Amygdala (tissue), 56 donors: ENCODE measurements at places on chromosomes 3 and 15.
A peak's percentile ranks its signal among the peaks of the same experiment; 100 is the strongest.

- DNase-seq, result no peak
These were observed 3.3 kb upstream of the CD96 start for GRCh38 chr3:111538681-111539083.

- no peak for DNase-seq
These were observed 399.6 kb downstream of the LPP start for GRCh38 chr3:188553569-188553968.

DNA sequence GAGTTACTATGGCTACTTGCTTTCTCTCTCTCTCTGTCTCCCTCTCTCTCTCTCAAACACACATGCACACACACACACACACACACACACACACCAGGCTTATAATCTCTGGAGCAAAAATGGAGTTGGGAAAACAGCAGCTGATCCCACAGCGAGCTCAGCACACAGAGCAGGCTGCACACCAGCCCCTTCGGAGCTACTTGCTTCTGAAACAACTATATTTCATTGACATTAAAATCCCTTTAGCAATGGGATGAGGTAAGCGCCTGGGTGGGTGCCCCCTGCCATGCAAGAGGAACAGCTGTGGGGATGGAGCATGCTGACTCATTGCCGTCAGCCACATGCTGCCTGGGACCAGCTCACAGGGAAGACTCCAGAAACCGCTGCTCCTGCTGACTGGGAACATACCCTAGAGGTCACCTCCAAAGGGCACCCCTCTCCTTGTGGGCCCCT lies 45.7 kb downstream of the B3GNT5 start:
- peak; percentile 43 for DNase-seq

GRCh38 chr3:23372285-23372684 lies 169.2 kb downstream of the UBE2E2 start:
- DNase-seq, result no peak

GRCh38 chr15:25437777-25438600 lies 835 bp downstream of the UBE3A start:
- peak; percentile 63 for DNase-seq

DNA sequence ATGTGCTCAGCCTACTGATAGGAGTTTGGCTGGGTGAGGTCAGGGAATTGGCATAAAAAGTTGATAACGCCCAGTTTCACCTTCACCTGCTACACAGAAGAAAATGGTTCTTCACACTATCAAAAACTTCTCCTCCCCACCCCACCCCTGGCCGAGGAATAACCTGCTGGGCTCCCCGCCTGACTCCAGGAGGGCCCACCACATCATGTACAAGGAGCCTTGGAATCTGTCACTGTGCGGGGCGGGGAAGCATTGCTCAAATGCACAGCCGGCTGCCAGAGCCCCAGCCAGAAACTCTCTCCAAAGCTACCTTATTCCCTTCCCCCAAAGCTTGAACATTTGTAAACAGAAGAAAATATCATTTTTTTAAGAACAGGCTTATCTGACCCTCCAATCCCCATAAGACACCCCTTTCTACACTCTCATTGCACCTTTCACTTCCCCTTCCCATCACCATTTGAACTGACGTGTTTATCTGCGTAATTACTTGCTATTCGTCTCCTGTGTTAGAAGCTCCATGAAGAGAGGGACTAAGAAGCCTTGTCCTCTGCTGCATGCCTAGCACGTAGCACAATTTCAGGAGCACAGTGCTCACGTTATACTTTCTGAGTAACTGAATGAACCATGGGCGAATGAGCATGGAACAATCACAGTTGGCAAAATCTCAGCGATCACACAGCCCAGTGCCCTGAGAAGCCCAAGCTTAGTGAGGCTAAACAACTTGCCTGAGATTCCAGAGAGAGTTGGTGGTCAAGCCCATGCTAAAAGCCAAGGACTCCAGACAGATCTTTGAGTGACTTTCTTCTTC lies 82.9 kb downstream of the HES1 start:
- no peak for DNase-seq

GRCh38 chr3:70981231-70981880 lies 602.2 kb downstream of the FOXP1 start:
- no peak for DNase-seq

DNA sequence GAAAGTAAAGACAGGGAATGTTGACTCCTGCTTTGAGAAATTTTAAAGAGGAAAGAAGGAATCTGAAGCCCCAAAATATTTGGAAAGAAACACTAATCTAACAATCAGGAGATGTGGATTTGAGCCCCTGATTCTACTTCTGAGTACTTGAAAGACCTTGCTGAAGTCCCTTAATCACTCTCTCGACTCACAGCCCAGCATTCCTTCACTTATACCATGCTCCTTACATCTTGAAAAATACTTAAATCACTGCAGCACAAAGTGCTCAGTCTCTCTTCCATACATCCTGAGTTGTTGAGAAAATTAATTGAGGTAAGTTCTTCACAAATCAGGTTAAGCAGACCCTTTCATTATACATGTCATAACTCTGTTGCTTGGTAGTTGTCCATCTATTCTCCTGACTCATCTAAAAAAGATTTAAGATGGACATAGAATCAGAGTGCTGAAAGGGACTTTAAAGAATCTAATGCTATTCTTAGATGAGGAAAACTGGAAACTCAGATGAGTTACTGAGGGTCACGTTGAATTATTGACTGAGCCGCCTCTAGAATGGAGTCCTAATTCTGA lies 72.8 kb upstream of the THSD4 start:
- no peak for DNase-seq

- DNase-seq, result no peak
These were observed 2.6 kb upstream of the SKOR1 start for GRCh38 chr15:67822537-67823313.

DNA sequence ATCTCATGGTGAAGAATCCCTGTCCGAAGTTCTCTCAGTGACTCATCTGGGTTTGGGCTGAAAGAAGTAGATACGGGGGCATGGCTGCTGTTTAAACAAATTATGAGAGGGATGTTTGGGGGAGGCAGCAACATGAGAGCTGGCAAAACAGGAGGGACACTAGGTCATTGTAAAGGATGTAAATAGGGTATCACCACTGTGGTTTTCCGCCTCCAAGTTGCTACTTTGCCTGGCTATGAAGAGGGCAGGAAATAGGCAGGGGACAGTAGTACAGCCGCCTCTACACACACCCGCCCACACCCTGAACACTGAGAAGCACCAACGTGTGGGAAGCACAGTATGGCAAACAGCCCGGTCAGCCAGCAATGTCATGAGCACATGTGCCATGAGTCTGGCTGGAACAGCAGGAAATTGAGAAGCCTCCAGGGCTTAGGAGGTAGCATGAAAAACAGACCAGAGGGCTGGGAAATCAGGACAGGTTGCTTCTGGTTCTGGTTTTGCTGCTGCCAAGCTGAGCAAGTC lies 17.1 kb downstream of the HEXA start:
- no peak for DNase-seq

DNA sequence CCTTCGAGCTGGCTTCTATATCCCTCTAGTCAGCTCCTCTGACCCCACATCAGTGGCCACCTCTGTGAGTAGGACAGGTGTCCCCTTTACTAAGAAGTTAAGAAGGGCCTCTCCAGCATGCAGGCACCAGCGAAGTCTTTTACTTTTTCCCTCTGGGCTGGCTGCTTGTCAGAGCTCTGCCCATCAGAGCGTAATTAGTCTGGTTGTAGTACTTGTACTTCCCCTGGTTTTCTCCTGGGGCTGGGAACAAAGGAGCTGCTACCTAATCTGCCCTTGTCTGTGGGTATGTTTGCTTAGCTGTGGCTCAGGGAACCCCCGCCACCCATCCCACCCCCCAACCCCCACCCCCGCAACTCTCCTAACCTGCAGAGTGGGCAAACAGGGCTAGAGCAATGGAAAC lies 27.4 kb upstream of the ALPK3 start:
- DNase-seq, result no peak

- DNase-seq, result no peak
These were observed 13.5 kb downstream of the PPM1M start for GRCh38 chr3:52259035-52259434.

DNA sequence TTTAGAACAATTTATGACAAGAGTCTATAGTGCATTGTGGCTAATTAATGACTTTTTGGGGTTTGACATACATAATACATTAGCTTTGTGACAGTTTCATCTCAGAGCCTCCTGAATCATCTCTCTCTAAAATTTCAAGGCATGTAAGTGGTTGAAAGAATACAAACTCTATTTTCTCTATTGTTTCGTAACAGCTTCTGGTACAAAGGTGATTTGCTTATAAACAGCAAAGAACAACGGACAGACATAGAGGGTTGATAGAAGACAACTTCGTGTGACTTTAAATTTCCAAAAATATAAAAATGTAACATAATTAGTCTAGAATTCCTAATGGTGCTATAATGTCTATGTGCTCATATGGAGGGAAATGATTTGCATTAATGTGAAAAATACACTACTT lies 21.3 kb downstream of the CNTN3 start:
- DNase-seq, result no peak

DNA sequence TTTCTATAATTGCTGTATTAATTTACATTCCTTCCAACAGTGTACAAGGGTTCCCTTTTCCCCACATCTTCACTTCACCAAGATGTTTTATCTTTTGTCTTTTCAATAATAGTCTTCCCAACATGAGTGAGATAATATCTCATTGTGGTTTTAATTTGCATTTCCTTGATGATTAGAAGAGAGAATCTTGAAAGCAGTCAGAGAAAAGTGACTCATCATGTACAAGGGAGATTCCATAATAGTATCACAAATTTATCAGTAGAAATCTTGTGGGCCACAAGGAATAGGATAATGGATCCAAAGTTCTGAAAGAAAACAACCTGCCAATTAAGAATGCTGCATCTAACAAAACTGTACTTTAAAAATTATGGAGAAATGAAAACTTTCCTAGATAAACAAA lies 189.3 kb downstream of the NECTIN3 start:
- DNase-seq, result no peak

- DNase-seq, result no peak
These were observed 228.3 kb downstream of the ADAMTS17 start for GRCh38 chr15:100113351-100114080.

DNA sequence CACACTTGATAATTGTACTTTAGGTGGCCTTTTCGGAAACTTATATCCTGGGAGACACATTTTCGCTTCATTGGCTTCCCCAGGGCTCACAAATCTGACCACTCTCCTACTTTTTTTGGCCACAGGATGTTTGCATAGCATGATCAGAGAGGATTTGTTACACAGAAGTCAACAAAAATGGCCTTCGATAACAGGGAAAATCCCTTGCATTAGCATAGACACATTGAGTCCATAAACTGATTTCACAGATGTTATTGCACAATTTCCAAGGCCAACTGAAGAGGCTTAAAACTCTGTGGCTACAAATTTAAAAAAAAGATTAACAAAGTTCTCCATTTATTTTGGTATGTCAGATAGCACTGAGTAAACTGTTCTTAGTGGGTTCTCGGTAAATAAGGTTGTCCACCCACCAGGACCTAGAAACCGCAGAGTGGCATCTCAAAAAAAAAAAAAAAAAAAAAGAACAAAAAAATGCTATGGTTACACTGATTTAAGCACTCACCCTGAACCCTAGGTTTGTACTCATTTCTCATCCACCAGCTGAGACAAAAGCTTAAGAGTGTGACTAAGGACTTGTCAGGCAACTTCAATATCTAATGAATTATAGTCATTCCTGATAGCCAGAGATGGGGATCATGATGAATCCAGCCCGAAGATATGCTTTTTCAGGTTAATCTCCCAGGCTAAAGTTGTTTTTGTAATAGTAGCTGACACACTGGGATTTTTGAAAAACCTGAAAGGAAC lies 188.9 kb upstream of the SYNPR start:
- DNase-seq, result no peak

DNA sequence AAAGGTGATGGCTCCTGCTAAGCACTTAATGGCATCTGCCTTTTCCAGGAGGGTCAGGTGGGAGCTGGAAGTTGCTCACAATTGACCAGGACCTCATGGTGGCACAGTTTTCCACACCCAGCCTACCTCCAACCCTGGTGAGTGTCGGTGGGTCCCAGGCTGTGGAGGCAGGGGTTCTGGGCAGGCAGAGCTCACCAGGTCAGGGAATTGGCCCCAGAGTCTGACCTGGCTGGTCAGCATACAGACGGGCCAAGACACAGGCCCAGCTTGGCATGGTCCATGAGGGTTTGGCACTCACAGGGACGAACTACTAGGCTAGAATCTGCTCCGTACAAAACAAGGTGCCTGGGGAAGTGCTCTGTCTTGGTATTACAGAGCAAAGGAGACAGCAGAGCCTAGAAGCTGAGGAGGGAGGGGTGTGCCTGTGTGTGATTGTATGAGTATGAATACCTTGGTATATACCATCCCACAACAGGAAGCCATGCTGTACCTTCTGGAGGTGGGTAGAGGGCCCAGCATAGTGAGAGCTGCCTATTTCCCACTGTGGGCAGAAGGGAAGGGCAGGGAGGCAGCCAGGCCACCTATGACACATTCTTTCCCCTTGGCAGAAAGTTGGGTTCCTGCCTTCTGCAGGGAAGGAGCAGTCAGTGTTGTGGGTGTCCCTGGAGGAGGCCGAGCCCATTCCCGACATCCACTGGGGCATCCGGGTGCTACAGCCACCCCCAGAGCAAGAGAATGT lies 6.5 kb downstream of the APEH start:
- DNase-seq, result no peak

- no peak for DNase-seq
These were observed 31.3 kb upstream of the TBC1D21 start for GRCh38 chr15:73841756-73842725.

DNA sequence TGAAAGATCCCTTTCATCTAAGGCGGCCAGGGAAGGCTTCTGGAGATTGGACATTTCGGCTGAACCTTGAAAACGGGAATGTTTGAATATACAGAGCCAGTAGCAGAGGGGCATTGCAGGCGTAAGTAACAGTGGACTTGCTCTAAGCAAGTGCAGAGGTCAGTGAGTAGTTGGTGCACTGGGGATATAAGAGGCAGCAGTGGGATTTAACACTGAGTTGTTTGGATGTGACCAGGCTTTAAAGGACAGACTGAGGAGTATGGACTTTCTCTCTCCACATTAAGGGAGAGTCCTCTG lies 1.3 kb downstream of the ARNT2 start:
- no peak for DNase-seq

GRCh38 chr15:90351479-90352106 lies 491 bp upstream of the ZNF774 start:
- no peak for DNase-seq

DNA sequence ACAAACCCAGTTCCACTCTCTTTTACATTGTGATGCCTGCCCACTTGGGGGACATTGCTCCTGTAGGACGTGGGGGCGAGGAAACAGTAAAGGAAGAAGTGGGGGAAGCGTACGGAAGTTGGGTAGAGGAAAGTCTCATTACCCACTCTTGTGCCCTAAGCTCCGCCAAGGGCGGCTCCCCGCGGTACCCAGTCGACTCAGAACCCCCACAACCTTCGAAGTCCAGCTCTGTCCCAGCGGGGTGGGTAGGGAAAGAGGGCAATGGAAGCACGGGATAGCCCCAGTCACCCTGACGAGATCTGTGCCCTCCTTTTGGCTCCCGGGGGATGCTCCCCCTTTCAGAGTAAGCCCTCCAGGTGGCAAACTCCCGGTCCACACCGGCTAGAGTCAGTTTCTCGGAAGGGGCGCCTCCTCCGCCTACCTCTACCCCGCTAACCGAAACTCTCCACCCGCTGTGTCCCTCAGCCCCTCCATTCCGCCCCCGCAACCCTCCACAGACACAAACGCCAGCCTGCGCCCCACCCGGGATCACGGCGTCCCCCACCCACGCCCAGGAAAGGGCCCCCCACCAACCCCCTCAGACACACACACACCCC lies 527 bp downstream of the CSNK1G1 start:
- no peak for DNase-seq

GRCh38 chr15:68209735-68210408 lies 4.7 kb upstream of the CALML4 start:
- no peak for DNase-seq
